NCI-H510A (cell line): ENCODE measurements at places on chromosomes 5 and 9.

GRCh38 chr5:67243944-67244343, 47.3 kb upstream of the CD180 start:
- no peak for DNase-seq

DNA sequence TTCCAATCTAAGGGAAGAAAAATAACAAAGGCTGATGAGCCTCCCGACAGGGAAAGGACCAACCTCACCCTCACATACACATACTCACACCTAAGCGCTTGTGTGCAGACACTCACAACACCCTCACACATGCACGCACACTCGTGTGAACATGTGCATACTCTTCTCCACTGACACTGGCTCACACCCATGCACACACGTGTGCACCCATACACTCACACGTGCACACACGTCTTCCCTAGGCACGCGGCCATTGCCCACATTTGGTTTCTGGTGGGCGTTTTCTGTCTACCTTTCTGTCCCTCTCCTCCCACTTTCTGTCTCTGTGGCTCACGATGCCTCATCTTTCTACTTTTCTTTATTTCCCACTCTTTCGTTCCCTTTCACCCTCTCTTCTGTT, 169.7 kb upstream of the MVB12B start:
- DNase-seq, result no peak

GRCh38 chr9:28956116-28956880, 1383.0 kb upstream of the C9orf72 start:
- DNase-seq, result no peak

GRCh38 chr5:54090495-54091120, 219.8 kb downstream of the ARL15 start:
- DNase-seq, result no peak

- no peak for DNase-seq
Measured at GRCh38 chr9:94999832-95000231, 273.3 kb downstream of the AOPEP start.

DNA sequence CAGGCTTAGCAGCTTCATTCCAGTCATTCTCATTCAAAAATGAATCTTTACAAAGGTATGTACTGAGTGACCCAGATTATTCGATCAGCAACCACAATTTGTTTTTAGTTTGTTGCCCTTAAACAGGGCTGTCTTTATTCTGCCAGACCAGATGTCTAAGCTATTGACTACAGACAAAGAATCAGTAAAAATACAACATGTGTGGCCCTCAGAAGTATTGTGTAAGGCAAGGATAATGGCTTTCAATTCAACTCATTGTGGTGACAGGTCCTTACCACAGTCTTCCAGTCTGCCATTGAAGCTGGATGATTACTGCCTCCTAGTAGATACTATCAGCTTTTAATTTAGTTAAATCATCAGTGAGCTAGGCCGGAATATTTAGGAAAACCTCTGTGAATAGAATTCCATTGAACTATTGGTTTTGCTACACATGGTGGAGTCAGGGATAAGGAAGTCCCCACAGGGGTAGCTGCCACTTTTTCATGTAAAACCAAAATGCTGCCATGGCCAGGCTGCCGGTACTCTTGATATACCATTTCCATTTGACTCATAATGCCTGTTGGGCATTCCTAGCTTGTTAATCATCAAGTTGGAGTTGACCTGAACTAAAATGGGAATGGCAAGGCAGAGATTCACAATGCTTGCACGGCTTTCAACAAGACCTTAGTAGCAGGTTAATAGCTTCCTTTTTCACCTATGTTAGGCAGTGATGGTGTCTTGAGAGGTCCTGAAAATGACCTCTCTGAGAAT, 175.6 kb downstream of the MEF2C start:
- no peak for DNase-seq

GRCh38 chr9:126624912-126625311, 11.2 kb downstream of the LMX1B start:
- no peak for DNase-seq

GRCh38 chr9:77177894-77178794, 810 bp downstream of the VPS13A start:
- DNase-seq, result no peak

DNA sequence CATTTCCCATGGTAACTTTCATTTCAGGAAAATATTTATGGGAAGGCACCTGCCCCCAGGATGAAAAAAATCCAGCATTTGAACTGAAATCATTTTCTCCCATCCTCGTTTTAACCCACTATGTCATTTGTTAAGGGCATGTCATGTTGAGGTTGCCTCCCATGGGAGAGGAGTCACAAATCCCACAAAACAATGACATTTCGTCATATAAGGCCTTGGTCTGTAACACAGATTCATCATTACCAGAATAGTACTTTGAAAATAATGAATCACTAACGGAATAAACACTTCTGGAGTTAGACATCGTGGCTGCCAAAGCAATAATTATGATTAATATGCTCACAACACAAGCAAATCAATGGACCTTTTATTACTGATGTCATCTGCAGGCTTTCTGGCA, 274.1 kb downstream of the NDUFS4 start:
- DNase-seq, result no peak

DNA sequence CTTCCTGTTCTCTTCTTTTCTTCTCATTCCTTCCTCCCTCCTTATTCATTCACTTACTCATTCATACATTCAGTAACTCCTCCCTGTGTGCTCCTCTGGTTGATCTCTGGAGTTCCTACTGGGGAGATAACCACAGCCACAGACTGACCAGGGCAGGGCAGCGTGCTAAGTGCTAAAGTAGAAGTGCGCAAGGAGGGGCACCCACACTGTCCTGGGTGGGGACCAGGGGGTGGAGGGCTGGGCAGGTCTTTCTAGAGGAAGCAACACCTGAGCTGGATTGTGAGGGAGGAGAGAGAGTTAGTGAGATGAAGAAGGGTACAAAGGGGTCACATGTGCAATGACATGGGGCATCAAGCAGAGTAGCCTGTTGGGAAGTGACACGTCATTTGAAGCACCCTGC, 13.8 kb downstream of the ENHO start:
- DNase-seq, result no peak

DNA sequence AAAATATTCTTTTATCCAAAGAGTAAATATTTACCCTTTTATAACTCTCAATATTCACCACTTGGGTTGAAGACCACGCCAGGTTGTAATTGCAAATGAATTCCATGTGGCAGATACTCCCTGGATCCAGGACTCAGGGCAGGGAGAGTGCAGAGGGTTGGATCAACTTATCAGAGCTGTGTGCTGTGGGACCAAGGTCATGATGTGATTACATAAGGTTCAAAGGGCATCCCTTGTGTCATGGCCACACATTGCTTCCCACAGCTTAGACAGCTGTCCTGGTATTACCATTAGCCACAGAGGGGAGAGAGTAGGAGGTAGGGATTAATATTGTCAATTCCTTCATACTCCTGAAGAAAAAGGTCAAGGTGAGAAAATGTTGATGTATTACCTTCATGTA, 133.9 kb downstream of the JAKMIP2 start:
- DNase-seq, result no peak

DNA sequence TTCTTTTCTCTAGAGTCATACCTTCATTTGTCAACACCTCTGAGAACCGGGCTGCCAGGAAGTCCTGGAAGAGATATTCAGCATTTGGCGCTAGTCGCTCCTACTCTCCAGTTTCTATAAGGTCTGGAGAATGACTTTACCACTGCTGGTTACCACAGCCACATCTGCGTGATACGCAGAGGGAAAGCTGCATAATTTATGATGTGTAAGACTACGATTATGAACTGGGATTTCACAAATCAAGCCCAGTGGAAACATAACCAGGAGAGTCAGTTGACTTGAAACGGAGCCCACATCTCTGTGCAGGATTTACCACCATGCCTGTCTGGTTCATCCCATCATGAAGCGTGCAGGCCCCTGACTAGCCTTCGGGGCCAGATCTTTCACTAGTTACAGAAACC, 72.6 kb downstream of the FGF1 start:
- DNase-seq, result no peak

DNA sequence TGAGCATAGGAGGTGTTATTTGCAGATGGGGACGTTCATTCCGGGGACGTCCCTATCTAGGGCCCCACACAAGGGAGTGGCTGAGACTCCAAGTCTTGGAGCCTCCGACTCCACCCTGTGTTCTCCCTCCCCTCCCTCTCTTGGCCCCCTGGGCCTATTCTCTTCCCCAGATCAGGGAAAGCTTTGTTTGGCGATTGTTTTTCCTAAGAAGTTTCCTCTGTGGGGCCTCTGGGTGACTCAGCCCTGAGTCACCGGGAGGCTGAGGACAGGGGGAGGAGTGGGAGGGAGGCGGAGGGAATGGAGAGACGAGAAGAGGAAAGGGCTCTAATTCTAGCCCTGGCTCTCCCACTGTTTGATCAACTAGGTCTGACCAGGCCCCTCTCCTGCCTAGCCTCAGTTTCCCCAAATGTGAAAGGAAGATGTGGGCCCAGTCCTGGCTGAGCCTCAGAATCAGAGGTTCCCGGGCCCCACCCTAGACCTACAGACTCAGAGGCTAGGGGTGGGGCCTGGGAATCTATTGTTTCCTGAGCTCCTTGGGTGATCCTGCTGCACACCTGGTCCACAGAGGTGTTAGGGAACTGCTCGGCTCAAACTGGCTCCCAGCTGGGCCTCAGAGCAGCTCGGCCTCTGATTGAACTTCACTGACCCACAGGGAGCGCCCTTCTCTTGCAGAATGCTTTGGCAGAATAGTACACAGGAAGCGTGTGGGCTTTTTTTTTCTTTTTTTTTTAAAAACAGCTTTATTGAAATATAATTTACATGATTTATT, 19.2 kb downstream of the GSN start:
- DNase-seq, result peak; percentile 82

- DNase-seq, result no peak
Measured at GRCh38 chr9:96435345-96435744, 14.6 kb upstream of the HABP4 start.

DNA sequence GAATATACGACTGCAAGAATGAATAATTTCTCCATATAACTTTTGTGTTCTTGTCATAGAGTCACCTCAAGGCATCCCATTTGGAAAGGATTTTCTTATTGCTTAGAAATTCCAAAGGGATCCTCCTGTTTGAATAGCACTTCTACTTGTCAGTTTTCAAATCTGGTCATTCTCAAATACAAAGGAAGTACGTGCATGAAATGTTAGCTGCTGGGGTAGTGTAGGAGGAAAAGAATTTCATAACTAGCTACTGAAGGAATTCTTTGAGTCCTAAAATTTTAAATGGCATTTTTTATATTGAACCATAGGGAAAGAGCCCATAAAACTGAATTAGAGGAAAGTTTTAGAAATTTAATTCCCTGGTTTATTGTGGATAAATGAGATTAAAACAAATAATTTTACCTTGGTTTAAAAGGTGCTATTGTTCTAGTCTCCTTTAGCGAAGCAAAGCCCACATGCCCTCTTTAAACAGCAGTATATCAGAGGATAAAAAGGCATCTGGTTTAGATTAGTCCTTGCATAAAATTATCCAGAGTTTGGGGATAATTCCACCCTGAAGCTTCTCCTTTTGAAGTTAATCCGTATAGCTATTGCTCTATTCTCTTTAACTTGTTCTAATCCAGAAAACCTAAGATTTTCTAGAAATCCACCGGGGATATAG, 2.0 kb upstream of the MPDZ start:
- DNase-seq, result no peak

- DNase-seq, result peak; percentile 17
Measured at GRCh38 chr5:142866563-142867275, 96.5 kb downstream of the ARHGAP26 start.

DNA sequence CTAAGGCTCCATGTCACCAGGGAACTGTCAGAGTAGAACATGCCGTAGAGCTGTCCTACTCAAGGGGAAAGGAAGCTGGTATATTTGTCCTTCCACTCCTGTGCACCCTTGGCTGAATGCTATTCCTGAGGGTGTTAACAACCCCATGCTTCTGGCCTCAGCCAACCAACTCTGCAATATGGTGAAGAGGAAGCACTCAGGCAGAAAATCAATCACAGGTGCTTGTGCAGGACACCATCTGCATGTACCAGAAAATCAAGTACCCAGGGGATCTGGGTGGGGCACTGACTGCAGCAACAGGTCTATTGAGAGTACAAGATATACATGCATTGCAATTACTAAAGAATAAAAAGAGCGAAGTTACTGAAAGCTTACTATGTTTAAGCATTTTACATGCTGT, 51.4 kb upstream of the NEK6 start:
- peak; percentile 81 for DNase-seq

- no peak for DNase-seq
Measured at GRCh38 chr5:40429258-40430100, 250.2 kb upstream of the PTGER4 start.

GRCh38 chr9:116032683-116033440, 120.7 kb upstream of the PAPPA start:
- no peak for DNase-seq

DNA sequence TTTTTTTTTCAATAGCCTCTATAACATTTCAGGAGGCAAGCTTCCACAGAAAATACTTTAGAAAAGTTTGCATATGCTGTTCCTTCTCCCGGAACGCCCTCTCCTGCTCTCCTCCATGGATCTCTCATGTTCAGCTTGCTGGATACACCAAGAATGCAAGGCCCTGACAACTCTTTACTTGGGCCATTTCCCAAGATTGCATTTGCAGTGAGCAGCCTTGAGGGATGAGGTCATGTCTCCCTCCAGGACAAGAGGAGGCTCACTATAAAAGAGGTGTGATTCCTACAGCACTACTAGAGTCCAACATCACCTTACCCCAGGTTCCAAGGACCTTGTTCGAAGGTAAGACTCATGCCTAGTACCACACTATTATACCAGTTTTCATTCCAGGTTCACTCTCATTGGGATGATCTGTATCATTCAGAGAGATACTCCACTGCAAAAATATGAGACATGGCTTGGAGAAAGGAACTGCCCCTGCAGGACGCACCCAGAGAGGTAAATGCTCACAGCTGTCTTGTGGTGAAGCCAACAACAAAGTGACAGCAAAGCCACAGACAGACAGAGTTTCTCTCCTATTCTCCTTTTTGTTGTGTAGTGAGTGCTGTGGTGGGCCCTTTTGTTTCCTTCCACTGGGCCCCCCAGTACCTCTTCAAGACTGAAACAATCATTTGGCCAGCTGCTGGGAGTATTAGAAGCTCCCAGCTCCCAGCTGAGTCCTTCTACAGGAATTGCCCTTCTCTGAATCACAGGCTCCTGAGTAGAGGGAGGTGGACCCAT, 151.7 kb upstream of the ZNF366 start:
- no peak for DNase-seq

DNA sequence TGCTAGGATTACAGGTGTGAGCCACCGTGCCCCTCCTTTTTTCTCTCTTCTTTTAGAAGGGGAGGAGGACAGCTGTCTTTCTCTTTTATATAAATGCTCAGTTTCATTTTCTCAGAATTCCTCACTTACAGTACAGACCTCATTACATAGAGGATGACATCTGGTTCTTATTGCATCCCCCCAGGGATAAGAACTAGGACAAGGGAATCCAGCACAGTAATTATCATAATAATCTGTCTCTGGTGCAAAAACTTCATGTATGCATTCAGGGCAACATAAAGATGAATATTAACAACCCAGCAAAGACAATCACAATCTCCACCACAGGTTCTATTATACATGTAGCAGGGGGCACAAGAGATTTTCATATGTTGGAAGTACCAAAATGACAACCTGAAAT, 5.1 kb downstream of the SPZ1 start:
- no peak for DNase-seq

DNA sequence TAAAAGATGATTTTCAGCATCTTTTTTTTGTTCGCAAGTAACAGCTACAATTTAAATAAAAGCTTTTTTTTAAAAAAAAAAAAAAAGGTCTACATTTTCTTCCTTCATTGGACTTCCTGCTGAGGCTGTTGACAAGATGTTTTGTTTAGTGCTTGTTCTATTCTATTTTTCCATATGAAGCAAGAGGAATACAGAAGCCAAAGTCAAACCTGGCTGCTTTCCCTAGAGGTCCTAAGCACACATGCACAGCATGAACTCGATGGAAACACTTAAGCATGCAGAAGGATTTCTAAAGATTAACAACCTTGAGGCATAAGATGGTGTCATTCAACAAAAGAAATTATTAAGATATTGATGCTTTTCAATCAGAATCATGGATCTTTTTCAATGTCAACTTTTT, 105.1 kb downstream of the ADCY2 start:
- no peak for DNase-seq
